ENCODE measurements at places on chromosomes 13 and 19. TPM values are rescaled to one million over a fixed set of nuclear protein-coding genes. Genes with fewer than 3 reads are reported as not detected.
A peak's percentile ranks its signal among the peaks of the same experiment; 100 is the strongest.

Gene TEX29
- total RNA-seq, result not detected

DNA sequence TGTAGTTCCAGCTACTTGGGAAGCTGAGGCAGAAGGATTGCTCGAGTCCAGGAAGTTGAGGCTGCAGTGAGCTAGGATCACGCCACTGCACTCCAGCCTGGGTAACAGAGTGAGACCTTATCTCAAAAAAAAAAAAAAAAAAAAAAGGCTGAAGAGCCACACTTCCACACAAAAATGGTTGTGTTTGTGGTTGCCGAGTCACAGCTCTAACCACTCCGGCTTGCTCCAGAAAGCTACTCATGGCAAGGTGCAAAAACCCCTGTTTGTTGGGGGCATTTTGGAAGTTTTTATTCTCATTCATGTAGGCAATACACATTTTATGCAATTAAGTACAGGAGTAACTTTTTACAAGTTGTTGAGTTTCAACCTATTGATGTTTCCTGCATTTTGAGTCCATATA lies 93.5 kb downstream of the INSR start:
- no peak for DNase-seq

DNA sequence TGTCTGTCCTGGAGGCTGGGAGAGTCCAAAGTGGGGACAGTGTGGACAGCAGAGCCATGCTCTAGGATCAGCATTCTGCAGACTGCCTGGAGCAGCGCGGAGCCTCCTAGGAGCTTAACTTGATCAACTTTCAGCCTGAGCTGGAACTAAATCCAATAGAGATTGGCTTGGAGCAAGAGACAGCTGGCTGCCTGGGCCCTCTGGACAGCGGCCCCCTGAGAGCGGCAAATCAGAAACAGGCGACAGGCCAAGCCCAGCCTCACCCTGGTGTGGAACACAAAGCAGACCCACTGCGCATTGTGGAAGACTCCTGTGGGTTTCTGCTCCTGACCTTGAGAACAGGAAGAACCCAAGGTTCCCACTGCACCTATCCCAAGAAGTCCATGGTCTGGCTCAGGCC lies 462.2 kb downstream of the TSHZ3 start:
- DNase-seq, result no peak

GRCh38 chr13:102650444-102650843 lies 44.4 kb downstream of the METTL21C start:
- DNase-seq, result no peak

DNA sequence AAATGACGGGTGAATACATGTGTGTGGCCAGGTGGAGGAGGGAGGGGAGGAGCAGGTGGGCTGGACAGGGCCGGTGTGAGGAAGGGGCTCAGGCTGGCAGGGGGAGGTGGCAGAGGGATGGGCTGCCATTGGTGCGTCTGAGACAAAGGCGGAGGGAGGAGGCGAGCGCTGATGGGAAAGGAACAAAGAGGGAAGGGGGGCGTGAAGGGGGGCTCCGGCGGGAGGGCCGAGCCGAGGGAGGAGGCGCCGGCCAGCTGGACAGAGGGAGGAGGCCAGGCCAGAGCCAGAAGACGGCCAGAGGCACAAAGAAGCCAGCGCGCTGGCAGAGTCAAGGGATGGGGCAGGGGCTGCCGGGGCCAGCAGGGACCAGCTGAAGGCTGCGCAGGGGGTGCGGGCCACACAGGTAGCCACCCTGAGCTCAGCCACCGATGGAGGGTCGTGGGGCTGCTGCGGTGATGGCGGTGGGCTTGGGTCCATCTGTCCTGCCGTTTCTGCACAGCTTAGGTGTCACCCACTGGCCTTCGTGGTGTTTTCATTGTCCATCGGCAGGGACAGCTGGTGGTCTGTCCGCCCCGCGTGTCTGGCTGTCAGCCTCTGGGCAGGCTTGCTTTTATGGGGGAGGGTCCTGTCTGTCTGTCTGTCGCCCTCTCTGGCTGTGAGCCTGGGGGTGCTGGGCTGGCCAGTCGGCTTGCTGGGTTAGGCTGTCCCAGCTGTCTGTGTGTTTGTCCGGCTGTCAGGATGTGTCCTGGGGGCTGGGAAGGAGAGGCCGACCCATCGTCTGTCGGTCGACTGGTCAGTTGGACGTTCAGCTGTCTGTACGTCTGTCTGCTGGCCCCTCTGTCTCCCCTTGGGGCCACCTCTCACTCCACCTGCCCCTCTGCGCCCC lies 2.2 kb downstream of the APC2 start:
- peak; percentile 70 for DNase-seq

DNA sequence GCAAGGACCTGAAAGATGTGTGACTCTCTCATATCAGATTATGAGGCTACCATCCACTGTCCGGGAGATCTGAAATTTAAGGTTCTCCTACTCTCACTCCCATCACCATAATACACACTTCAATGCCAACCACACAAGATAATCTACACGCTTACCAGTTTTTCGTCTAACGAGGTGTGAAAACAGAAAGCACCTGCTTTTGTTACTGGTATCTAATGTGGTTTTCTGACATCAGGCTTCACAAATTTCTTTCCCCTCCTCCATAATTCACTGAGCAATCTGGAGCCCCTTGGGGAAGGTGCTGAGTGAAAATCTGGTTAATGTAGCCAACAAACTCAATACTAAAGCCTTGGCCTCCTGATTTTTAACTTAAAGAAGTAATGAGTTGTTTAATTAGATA lies 10.1 kb upstream of the LRCH1 start:
- DNase-seq, result no peak

Gene SLC44A2
- 333 TPM for total RNA-seq

Gene IRGC
- total RNA-seq, result not detected

Gene PTH2
- total RNA-seq, result not detected

- DNase-seq, result no peak
Measured at GRCh38 chr13:33582121-33582520, 235.8 kb upstream of the RFC3 start.

Gene SELENOV
- total RNA-seq, result not detected

Gene CBARP
- not detected for total RNA-seq

GRCh38 chr13:108816375-108816774 lies 187.0 kb downstream of the MYO16 start:
- no peak for DNase-seq

- DNase-seq, result no peak
Measured at GRCh38 chr13:94228763-94229162, 250.7 kb downstream of the DCT start.

Gene SBSN
- not detected for total RNA-seq

DNA sequence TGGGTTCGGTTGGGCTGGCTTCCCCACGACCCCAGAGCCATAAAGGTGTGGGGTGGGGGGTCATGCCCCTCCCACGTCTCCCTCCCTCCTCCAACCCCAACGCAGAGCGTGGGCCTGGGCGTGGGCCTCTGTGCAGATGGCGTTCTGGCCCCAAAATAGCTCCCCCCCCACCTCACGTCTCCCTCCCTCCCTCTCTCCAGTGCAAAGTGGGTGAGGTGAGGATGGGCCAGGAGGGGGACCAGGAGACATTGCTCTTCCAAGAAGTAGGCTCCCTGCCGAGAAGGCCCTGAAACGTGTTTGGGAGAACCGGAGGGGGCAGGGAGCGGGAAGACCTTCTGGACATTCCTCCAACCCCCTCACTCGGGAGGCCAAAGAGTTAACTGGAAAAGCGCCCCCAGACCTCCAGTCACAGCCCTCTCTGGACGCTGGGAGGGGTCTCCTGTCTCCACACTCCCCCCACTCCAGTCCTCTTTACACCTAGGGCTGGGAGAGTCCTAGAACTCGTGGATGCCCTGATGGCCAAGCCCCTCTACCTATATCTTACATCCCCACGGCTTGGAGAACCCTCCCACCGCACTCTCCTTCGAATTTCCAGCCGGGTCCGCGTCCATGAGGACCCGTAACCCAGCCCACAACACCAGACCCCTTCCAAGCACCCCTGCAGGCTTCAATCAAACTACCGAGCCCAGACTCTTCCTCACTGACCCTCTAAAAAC lies 855 bp downstream of the UNC13A start:
- DNase-seq, result no peak

DNA sequence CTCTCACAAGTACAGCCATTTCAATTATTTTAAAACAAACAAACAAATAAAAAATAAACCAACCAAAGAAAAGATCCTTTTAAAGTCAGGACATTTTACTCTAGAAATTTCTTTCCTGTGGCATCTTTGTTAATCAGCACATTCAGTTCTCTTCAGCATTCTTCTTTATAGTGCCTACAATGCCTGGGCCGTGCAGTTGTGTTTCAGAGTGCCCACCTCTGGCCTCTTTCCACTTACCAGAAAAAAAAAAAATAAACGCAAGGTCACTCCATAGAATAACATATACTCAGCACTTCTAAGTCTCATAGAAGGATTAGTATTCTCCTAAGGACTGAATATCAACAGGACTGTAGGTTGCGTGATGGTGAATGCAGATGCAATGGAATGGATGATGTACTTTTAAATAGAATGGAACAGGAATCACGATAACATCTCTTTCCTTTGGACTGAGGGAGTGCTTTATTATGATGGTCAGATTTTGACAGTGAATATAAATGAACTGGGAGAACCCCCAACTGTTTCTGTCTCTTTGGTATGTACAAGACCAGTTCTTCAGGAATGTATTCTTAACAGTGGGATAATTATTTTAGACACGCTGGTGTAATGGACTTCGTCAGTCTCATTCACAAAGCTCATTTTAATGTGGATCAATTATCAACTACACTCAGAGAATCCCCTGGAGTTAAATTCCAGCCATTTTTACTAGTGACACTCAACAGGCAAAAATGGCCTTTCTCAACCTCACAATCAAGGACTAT lies 125.0 kb upstream of the NBEA start:
- DNase-seq, result no peak

DNA sequence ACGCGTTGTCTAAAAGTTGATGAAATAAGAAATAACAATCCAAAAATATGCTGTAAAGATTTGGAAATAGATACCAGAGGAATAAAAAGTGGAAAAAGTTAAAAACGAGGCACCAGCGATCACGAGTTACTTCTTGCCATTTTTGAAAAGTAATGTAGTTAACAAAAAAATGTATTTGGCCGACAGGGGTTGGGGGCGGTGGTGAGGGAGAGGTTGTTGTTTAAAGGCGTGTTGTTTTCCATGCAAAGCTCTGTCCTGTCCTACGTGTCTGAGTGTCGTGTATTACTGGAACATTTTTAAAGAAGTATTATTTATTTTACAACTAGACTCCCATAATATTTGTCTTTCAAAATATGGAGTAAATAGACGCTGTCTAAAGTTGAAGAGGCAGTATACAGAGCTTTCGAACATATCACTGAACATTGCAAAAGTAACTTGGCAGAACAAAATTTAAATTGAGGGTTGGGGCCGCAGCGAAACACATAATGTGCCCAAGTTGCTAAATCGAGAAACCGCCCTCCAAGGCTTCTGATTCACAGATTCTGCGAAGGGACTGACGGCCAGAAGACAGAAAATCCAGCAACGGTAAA lies 823 bp downstream of the FBXO17 start:
- DNase-seq, result no peak

DNA sequence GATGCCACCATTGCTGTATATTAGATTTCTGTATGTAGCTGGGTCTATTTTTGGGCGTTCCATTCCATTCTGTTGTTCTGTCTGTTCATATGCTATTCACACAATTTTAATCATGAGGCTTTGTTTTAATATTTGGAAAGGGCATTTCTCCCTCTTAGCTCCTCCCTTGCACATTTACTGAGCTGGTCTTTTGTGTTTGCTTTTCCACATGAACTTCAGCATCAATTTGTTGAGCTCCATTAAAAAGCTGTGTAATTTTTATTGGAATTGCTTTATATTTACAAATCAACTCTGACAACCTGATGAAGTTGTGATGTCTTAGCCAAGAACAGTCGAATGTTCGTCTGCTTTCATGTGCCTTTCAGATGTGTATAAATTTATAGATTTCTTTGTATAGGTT lies 14.0 kb downstream of the WASF3 start:
- no peak for DNase-seq

GRCh38 chr13:30971575-30971974 lies 39.1 kb downstream of the TEX26 start:
- no peak for DNase-seq

GRCh38 chr19:56476651-56477428 lies at the start of gene ZNF667:
Gene ZNF667 (minus strand): TSS chr19:56477345. CDS start chr19:56462370, 14,975 bp downstream.
- no peak for DNase-seq

GRCh38 chr13:94033830-94034642 lies 445.4 kb downstream of the DCT start:
- DNase-seq, result no peak

DNA sequence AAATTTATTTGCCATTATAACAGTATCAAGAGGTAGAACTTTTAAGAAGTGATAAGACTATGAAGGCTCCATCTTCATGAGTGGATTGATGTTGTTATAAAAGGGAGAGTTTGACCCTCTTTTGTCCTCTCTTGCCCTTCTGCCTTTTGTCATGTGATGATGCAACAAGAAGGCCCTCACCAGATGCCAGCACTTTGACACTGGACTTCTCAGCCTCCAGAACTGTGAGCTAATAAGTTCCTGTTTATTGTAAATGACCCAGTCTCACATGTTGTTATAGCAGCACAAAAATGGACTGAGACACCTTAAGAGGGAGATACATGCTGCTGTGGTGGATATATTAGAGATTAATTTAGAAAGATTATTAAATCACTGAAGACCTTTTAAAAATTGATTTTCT lies 71.6 kb downstream of the SPRYD7 start:
- no peak for DNase-seq

Gene FGF14
- total RNA-seq, result 8.4 TPM

Gene CEBPA
- total RNA-seq, result 131 TPM

Gene TGFBR3L
- not detected for total RNA-seq

- DNase-seq, result no peak
Measured at GRCh38 chr13:102913914-102914313, 68.1 kb downstream of the ERCC5 start.

DNA sequence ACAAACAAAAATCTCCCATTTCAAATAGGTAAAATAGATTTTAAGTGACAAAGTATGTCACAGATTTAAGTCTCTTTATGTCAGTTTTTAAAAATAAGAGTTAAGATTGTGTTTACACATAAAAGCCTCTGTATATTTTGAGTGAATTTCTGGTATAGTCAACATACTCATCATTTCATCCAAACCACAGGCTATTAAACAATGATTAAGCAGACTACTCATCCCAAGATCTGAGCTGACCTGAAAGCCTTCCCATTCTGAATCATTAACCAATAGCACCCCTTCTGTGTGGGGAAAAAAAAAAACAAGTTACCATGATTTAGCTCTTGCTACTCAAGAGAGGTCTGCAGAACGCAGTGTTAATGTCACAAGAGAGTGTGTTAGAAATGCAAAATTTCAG lies 284.4 kb upstream of the NBEA start:
- DNase-seq, result no peak

DNA sequence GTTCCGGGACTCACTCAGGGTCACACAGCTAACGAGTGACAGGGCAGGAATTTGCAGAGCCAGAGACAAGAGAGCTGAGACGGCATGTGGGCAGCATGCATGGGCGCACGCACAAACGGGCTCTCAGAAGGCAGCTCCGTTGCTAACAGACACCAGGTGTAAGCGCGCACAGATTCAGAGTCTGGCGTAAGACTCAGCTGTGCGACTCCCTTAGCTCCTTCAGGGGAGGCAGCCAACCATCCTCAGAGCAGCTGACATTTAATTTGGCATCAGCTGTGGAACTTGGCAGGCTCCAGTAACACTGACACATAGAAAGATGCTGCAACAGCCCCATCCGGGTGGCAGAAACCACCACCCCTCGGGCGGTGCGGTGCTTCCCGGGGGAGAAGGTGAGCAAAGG lies 7.5 kb upstream of the TM6SF2 start:
- no peak for DNase-seq

GRCh38 chr13:43687038-43687437 lies 99.7 kb downstream of the ENOX1 start:
- no peak for DNase-seq

Measured in upper lobe of left lung (tissue), 6 donors.